ENCODE measurements at places on chromosomes 11 and 22. TPM values are rescaled to one million over a fixed set of nuclear protein-coding genes. Genes with fewer than 3 reads are reported as not detected.

The DKK3 gene
- 72.4 TPM for total RNA-seq

The MRE11 gene
- total RNA-seq = 15.0 TPM

The FAM181B gene
- total RNA-seq = under 0.01 TPM

The RTN4RL2 gene
- 0.29 TPM for total RNA-seq

The OR51I1 gene
- total RNA-seq = not detected

The C1QTNF4 gene
- total RNA-seq = not detected

The NUCB2 gene
- total RNA-seq = 114 TPM

The APOL4 gene
- 2.9 TPM for total RNA-seq

The BDNF gene
- 8.0 TPM for total RNA-seq

The OR52A1 gene
- total RNA-seq = not detected

The NPAT gene
- total RNA-seq = 16.6 TPM

The OR2AG2 gene
- total RNA-seq = 0.36 TPM

- no peak for DNase-seq
These were observed 397 bp downstream of the OR52N2 start for GRCh38 chr11:5809122-5809519.

DNA sequence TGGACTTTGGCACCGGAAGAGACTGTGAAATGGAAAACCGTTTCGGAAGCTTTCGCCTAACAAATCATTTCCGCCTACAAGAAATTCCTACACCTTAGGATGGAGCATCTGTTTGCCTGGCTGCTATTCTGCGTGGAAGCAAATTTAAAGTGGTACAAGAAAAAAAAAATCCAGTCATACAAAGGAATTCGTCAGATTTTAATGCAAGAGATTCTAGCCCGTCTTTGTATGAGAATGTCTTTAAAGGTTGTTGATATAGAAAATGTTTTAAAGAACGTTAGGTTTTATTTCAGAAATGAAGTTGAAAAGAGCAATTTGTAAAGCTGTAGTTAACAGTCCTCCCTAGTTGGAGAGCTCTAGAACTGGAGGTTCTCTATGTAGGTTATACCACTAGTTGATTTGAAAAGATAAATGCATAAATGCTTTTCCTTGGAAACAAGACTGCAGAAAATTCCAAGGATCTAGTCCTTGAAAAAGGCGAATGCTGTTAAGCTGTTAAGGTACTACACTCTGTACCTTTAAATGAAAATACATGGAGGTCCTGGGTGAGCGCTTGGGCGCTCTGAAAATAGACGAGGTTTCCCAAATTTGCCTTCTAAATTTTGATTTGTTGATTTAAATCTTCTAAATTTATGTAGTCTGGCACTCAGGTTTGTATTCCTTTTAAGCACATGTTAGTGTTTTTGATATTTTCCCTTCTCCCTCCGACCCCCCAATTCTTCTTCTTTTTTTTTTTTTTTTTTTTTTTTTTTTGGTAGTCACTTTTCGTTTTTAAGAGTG lies 2.4 kb downstream of the NCR3LG1 start:
- DNase-seq = no peak

- no peak for DNase-seq
These were observed 153.2 kb upstream of the CCDC179 start for GRCh38 chr11:23013509-23013908.

DNA sequence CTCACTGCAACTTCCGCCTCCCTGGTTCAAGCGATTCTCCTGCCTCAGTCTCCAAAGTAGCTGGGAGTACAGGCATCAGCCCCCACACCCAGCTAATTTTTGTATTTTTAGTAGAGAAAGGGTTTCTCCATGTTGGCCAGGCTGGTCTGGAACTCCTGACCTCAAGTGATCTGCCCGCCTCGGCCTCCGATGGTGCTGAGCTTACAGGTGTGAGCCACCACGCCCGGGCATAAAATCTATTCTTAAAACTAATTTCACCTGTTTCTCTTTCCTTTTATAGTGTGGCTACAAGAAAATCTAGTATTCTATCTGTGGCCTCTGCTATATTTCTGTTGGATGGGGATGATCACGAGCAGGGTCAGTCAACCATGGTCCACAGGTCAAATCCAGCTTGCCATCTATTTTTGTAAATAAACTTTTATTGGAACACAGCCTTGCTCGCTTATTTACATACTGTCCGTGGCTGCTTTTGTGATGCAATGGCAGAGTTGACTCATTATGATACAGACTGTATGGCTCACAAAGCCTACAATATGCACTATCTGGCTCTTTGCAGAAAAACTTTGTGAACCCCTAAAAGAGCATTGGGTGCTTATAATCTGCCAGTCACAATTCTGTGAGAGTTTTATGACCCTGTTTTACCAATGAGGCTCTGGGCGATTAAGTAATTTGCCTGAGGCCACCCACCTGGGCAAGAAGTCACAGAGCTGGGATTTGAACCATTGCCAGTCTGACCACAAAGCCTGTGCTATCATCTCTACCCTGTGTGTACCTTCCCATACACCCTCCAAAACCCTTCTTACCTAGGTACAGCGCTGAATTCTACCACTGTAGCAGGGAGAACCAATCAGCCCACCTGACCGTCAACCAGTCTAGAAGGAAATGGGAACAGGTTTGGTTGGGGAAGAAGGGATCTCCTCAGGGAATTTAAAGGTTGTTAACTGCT lies 28.3 kb downstream of the SLC1A2 start:
- DNase-seq = no peak

- DNase-seq = peak; percentile 41
These were observed 186.8 kb downstream of the ETS1 start for GRCh38 chr11:128400382-128401203.

GRCh38 chr11:62479631-62480201 lies 60.9 kb downstream of the SCGB1A1 start:
- DNase-seq = peak; percentile 32

DNA sequence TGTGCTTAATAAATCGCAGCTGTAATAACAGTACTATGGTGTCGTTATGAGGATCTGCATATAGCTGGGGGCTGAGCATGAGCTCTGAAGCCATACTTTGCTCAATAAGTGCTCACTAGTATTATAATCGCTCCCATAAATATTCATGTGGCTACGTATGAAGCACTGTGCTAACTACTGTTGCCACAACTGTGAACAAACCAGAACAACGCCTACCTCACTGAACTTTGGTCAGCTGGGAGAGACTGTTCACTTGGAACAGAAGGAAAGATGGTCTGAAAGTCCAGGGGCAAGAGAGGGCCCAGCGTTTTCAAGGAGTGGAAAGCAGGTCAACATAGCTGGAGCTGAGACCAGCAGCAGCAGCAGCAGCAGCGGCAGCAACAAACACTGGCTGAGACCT lies 141.6 kb downstream of the EFCAB6 start:
- no peak for DNase-seq

DNA sequence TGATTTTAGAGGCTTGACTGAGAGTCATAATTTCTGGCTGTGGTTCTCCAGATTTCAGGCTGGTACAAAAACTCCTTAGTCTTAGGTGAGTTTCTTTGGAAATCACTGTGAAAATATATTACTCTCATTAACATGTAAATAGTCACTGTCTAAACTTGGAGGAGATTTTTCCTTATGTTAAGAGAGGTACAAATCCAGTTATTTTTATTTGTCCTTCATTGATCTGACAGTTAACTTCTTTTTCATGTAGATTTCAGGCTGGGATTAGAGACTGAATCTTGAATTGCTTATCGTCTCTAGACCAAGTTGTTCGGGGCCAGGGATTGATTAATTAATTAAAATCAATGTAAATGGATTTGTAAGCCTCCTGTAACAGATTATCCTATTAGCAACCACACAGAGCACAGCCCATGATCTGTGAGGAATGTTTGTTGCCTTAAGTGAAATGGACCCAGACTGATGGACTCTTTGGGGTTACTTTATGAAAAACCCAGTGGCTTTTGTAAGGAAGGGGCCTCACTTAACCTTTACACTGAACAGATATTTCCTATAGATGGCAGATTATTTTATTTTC lies 21.1 kb downstream of the TEAD1 start:
- DNase-seq = no peak

DNA sequence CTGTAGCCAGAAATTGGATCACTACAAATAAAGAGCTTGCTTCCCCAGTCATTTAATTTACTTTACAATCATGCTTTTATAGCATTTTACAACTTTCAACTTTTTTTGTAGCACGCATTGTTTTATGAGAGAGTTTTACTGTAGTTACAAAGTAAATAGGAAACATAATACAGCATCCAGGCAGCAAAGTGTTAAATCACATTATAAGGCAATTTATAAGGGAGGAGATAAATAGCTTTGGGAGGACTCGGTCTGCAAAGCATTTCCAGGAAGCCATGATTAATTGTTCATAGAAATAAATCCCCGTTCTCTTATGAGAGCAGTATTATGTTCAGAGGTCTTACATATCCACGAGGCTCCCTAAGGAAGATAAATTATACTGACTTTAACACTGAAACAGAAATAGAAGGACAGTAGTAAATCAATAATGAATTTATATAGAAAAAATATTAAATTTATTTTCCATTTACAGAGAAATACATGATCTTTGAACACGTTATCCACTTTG lies 792.6 kb upstream of the RAG2 start:
- no peak for DNase-seq

DNA sequence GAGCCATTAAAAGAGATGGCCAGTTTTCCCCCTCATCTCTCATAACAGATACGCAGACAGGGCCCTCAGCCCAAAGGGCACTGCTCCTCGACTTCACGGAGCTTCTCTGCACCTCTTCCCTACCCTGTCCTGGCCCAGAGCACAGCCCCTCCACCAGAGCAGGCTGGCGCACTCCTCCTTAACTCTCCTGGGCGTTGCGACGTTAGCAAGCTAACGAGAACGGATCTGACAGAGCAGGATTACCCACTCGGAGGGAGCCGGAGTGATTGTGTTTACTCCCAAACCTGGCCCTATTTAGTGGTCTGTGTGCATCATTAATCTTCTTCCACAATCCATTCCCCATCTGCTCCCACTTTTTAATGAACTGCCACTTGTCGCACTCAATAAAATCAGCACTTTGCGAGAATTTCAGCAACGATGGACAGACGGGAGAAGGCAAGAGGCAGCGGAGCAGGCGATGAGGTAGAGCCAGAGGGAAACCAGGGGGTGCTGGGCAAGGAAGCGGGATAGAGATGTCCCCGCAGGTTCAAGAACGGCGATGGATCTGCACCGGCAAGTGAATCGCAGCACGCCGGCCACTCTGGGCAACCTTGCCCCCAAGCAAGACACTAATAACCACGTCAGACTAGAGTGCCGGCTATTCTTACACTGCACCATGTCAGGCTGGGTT lies 159.4 kb downstream of the BUD13 start:
- no peak for DNase-seq

- peak; percentile 45 for DNase-seq
These were observed 362.2 kb downstream of the CTTN start for GRCh38 chr11:70760416-70761020.

GRCh38 chr11:8066036-8066910 lies 14.7 kb upstream of the TUB start:
- DNase-seq = peak; percentile 66

GRCh38 chr22:36649066-36649465 lies 54.5 kb downstream of the CACNG2 start:
- DNase-seq = no peak

- DNase-seq = peak; percentile 61
These were observed 4.6 kb downstream of the SAA2 start for GRCh38 chr11:18243783-18244362.

DNA sequence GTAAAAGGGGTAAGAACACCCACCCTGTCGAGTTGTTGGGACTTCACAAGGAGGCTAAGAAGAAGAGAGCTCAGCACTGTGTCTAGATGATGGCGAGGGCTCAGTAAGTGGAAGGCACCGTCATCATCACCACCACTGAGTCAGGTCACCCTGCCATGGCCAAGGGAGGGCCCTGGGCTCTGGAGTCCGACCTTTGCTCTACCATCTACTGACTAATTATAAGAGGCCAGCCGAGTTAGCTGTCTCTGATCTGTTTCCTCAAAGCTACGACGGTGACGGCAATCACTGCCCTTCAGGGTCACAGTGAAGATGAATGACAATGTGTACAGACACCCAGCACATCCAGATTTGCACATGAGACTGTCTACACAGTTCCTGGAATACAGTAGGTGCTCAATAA lies 29.3 kb downstream of the KIAA0930 start:
- peak; percentile 23 for DNase-seq

GRCh38 chr11:42528911-42529310 lies 782.9 kb upstream of the API5 start:
- no peak for DNase-seq

DNA sequence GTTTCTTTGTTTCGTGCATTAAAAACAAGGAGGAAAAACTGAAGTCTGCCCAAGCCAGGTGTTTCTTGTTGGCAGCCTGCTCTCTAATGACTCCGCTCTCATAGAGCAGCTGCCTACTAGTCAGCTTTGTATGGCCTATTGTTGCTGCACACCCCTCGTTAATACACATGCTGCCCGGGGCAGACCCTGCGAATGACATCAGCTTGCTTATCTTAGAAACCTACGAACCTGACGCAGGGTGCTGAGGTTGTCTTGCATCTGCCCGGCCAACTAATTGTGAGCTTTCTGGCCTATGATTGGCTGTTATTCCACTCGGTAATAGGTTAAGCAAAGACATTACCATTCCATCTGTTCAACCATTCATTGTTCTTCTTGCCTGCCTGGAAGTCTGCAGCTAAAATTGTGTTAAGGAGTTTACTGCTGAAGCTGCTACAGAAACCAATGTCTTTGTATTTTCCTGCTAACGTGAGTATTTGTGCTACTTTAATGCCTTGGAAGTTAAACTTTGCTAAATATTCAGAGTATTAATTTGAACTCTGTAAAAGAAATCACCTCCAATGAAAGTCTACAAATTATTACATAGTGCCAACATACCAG lies 37.5 kb downstream of the ZC3H12C start:
- DNase-seq = no peak

DNA sequence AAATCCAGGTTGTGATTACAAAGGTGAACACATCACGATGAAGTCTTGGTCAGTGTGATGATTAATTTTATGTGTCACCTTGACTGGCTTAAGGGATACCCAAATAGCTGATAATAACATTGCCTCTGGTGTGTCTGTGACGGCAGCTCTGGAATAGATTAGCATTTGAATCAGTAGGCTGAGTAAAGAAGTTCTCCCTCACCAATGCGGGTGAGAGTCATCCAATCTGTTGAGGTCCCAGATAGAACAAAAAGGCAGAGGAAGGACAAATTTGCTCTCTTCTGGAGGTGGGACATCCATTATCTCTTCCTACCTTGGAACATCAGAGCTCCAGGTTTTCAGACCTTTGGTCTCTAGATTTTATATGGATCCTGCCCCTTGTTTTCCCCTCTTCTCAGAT lies 856.2 kb upstream of the CCDC90B start:
- no peak for DNase-seq

DNA sequence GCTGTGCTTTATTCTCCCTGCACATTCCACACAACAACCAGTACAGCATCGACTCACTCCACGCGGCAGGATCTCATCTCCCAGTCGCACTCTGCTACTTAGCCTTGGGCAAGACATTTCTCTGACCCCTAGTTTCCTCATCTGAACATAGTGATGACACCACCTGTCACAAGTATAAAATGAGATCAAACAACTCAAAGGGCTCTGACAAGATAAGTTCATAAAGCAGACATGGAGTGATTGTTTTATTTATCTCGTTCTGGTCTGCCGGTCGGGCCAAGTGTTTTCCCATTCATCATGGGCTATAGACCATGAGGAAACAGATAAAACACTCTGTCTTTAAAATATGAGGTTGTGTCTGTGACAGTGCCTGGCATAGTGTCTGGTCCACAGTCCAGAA lies 35.0 kb downstream of the DSCAML1 start:
- no peak for DNase-seq

Data from osteoblast (primary cell).